ENCODE measurements at places on chromosomes 12 and 14.

GRCh38 chr12:96034621-96035282, 635 bp downstream of the LTA4H start:
- DNase-seq, result no peak

- DNase-seq, result no peak
Observed at GRCh38 chr14:93137864-93138263, 22.1 kb upstream of the ITPK1 start.

GRCh38 chr12:132160601-132161035, 16.4 kb downstream of the NOC4L start:
- no peak for DNase-seq

DNA sequence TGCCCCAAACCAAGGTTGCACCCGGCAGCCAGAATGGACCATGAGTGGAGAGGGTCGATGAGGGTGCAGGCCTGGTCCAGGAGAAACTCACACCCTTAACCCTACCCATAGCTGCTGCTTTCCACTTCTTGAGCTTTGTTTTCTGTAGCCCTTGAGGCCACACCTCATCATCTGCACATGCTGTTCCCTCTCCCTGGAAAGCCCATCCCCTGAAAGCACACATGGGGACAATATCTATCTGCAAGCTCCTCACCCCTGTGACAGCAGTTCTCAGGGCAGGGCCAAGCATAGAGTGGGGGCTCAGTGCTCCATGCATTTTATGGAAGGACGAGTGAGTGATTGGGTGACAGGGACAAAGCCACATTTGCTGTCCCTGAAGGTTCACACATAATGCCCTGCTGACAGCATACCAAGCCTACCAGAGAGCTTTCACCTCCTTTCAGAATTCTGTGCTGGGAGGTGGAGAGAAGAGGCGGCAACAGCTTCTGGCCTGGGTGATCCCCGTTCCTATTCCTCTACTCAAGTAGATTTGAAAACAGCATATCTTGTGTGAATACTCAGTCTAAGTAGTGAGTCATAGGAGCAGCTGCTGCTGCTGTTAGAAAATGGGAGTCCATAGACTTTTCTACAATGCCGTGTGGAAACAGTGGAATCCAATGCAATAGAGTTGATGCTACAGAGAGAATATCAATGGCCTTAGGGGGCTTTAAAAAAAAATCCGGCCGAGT, 44.6 kb downstream of the SRGAP1 start:
- no peak for DNase-seq

DNA sequence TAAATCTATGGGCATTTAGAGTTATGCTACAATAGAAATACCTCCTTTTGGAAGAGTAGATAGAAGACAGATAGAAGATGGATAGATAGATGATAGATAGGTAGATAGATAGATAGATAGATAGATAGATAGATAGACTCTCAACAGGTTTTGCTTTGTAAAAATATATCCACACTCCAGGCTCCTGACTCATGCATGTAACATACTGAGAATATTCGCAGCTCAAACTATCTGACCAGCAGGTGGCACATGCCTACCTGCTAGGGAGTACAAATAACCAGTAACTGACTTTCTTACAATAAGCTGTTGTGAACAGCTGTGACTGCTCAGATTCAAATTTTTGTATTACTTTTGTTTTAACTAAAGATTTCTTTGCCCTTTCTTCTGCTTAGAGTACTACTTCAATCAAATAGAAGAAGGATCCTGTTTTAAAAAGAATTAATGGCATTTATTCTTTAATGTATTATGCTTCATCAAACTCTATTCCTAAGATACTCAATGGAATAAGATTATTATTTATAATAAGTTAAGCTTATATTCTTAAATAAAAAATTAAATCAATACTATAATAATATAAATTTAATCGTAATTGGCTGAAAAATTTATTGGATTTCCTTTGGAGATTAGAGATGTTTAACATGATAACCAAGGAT, 15.8 kb upstream of the CPNE8 start:
- DNase-seq, result no peak

DNA sequence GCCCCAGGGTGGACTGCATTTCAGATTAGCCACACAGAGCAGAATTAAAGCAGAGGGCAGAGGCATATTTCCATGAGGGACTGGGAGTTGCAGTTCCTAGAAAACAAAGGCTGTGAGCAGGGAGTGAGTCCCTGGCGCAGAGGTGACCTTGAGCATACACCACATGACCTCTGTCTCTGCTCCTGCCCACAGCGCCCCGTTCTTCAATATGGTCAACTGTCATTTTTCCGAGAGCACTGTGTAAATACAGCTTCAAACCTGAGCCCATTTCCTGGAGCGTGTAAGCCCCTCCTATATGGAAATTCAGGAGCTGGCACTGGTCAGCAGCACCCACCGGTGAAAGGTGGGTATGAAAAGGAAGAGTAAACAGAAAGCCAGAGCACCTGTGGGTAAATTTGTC, 192.2 kb upstream of the PELI2 start:
- no peak for DNase-seq

DNA sequence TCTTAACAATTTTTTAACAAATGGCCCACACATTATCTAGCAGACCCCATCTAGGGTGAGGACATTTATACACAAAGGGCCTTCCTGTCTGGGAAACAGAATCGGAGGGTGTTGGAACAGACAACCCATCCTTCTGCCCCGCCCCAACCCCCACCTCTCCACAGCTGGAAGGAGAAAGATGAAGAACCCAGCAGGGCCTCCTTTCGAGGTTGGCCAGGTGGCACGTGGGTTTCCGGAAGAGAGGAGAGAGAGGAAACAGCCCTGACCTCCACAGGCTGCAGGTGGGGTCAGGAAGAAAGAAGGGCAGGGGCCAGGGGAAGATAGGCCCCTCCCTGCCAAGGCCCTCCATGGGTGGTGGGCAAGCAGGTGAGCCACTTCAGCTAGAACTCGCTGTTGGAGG, 57.2 kb downstream of the LRRC74A start:
- DNase-seq, result no peak

Data from GM12864 (cell line).